Activated naive CD4-positive, alpha-beta T cell treated with anti-CD3 and anti-CD28 coated beads for 36 hours (primary cell): ENCODE measurements at places on chromosomes 2 and 18.

- no peak for DNase-seq
Measured at GRCh38 chr2:104862058-104862941, 8.4 kb downstream of the POU3F3 start.

GRCh38 chr2:38830526-38831159, 45.1 kb downstream of the DHX57 start:
- DNase-seq: no peak

DNA sequence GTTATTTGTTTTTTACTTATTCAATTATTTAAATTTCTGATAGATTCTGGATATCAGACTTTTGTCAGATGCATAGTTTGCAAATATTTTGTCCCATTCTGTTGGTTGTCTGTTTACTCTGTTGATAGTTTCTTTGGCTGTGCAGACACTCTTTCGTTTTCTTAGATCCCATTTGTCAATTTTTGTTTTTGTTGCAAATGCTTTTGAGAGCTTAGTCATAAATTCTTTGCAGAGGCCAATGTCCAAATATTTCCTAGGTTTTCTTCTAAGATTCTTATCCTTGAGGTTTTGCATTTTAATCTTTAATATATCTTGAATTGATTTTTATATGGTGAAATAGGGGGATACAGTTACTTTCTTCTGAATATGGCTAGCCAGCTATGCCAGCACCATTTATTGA, 112.7 kb upstream of the SESTD1 start:
- DNase-seq: no peak

GRCh38 chr2:108222261-108222660, 17.5 kb upstream of the SULT1C3 start:
- DNase-seq: no peak

DNA sequence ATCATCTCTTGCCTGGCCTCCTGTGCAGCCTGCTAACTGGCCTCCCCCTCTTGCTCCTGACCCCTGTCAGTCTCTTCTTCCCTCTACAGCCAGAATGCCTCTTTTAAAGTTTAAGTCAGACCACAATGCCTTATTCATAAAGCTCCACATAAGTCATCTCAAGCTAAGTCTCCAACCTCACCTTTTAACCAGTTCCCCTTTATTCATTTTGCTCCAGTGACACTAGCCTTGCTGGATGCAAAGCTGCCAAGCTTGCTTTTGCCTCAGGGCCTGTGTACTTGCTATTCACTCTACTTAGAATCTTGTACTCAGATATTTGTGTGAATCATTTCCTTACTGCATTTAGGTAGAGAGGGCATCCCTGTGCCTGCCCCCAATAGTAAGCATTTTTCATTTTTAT, 180.9 kb downstream of the PDE1A start:
- DNase-seq: no peak

- no peak for DNase-seq
Measured at GRCh38 chr2:45623098-45623497, 12.0 kb upstream of the SRBD1 start.

DNA sequence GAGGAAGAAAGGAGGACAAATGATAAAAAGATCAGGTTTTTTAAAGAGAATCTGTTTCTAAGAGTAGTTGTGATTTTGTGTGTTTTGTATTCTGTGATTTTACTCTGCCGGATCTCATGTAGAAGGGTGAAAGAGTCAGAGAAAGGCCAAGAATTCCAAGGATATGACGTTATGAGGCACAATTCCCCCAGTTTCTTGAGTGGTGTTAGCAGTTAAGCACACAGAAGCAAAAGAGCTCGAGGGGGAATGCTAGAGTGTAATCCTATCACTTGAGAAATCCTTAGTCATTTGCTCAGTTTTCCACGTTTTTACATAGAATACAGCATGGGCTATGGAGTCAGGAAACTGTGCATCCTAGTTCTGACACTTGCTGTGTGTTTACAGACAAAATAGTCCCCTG, 34.8 kb downstream of the METTL4 start:
- no peak for DNase-seq
